ENCODE measurements at places on chromosomes 3 and 15. TPM values are rescaled to one million over a fixed set of nuclear protein-coding genes. Genes with fewer than 3 reads are reported as not detected.

SLC33A1 gene
- 22.2 TPM for polyA plus RNA-seq

- DNase-seq, result no peak
Measured at GRCh38 chr3:129973853-129974563, 512 bp upstream of the TRH start.

SMAD6 gene
- 2.6 TPM for polyA plus RNA-seq

DNA sequence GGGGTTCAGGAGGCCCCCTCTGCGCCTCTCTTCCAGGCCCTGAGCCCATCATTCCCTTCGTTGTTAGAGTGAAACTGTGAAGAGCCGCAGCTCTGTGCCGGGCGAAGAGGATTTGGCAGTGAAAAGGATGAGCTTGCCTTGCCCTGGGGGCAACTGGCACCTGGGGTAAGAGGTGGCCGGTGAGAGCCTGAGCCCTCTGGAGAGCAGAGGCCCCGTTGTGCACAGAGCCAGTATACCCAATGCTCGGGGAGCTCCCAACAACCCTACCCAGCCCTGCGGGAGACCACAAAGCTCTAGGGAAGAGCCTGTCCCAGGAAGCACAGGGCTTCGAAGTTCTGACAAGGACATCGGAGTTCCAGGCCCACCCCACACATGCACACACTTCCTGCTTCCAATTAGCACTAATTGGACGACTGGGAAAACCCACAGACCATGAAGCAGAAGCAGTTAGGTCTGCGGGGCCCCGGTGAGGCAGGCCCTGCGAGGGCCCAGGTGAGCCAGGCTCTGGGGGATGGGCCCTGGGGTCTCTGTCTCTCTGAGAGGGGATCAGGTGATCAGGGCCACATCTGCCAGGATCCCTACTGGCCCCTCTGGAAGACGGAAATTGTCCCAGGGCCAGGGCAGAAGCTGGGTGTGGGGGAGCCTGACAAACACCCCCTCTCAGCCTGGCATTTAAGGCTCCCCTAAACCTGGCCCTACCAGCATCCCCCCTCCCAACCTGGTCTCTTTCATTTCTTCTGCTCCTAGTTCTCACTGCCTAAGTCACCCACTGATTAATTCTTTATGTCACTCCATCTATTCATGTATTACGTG, 27.9 kb upstream of the SFMBT1 start:
- no peak for DNase-seq

DNA sequence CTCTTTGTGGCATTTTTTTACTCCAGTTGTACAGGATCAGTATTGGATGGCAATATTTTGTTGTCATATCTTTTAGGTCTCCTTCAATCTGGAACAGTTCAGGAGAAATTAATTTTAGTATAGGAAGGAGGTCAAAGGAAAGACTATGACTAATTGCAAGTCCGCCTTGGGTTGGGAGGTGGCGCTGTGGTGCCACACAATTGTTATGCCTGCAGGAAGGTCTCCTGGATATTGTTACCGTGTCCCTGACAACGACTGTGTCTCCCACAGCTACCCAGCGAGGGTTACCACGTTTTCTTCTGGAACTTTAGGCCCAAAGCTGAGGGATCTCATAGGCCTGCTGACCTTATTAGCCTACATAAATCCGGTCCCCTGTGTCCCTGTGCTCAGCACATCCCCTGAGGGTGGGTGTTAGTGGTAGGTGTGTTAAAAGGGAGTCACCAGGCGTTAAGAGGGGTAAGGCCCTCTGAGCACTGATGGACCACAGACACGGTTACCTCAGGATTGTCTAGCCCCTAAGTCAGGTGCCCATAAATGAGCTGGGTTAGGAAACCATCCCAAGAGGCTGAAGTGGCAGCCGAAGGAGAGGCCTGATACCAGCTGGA, 31.5 kb downstream of the KCNAB1 start:
- peak; percentile 47 for DNase-seq

KNG1 gene
- polyA plus RNA-seq, result 0.14 TPM

- no peak for DNase-seq
Measured at GRCh38 chr3:132395126-132395525, 22.2 kb upstream of the DNAJC13 start.

DNA sequence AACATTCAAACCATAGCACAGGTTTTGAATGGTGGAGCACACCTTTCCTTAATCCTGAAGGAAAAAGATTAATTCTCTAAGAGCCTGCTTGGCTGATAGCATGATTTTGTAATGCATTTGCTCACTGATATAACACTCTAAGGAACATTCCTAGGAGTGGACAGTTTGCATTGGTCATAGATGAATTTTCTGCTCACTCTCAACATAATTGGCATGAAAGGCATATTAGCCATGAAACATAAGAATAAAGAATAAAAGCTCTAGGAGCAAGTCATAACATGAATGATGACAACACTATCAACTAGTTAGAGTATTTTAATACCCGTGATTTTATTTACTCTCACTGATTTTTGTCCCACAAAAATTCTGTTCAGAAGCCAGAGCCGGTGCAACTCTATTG, 34.3 kb upstream of the LRTM1 start:
- DNase-seq, result no peak

ANKRD34C gene
- 0.47 TPM for polyA plus RNA-seq

- no peak for DNase-seq
Measured at GRCh38 chr15:70628549-70628896, 134.8 kb downstream of the UACA start.

SST gene
- polyA plus RNA-seq, result 3,090 TPM

DNA sequence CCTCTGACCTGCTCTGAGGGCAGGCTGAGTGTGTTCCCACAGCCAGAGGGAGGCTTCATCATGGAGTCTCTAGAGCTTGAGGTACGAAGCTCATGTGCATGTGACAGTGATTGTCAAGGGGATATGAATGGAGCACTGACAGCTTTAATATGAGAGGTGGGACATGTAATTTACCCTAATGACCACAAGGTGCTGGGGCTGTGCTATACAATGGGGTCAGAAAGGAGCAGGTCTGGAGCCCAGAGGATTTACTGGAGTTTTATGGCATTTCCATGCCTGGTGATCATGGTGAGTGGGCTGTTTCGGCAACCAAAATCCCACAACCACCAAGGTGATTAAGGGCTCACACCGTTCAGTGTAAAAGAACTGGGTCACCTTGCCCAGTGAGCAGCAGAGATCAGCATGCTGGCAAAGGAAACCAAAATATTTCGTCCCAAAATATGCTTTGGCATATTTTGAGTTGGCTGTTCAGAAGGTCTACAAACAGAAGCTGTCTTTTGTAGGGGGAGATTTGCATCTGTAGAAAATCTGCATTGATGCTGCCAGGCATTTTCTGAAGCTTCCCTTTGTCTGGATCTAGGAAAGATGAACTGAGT, 40.1 kb upstream of the RASGRF1 start:
- DNase-seq, result no peak

GRCh38 chr15:58731756-58732535, 17.6 kb downstream of the ADAM10 start:
- DNase-seq, result no peak

EFHB gene
- 0.09 TPM for polyA plus RNA-seq

- no peak for DNase-seq
Measured at GRCh38 chr15:62187425-62187824, 22.3 kb upstream of the C2CD4B start.

DNA sequence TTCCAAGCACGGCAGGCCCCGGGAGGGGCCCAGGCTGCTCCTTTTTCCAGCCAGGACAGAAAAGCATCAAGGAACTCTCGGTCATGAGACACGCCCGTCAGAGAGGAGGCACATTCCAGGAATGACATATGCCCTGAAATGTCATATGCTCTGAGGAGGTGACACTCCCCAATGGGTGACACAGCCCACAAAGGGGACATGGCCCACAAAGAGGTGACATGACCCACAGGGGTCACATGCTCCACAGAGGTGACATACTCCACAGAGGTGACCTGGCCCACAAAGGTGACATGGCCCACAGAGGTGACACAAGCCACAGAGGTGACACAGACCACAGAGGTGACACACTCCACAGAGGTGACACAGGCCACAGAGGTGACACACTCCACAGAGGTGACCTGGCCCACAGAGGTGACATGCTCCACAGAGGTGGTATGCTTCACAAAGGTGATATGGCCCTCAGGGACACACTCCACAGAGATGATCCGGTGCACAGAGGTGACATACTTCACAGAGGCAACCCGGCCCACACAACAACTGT, 79.2 kb downstream of the ABHD5 start:
- no peak for DNase-seq

DNA sequence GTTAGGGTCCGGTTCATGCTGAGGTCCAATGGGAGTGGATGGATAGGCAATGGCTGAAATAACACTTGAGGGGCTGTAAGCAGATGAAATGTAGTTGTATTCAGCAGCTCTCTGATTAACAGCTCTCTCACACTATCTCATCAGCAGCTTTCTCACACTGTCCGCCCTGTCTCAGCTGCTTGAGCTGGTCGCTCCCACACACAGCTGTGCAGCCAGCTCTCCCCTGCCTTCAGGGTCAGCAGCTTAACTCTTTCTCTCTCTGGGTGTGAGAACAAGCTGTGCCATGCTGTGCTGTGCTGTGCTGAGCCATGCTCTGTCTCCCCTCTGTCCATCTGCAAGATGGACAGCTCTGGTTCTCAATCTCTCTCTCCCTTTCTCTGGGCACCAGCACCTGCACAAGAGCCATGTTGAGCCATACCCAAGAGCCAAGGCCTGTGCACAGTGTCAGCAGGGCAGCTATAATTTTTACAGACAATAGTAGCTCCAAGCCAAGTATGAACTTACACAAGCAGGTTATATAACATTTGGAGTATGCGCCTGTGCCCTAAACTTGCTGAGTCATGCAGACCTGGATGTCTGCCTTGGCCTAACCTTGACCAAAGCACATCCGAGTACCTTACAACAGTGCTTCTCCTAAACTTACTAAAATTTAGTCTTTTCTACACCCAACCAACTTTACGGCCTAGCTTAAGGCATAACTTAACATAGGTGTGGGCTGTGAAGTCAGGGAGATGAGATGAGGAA, 291.3 kb upstream of the TRIM42 start:
- no peak for DNase-seq

DNA sequence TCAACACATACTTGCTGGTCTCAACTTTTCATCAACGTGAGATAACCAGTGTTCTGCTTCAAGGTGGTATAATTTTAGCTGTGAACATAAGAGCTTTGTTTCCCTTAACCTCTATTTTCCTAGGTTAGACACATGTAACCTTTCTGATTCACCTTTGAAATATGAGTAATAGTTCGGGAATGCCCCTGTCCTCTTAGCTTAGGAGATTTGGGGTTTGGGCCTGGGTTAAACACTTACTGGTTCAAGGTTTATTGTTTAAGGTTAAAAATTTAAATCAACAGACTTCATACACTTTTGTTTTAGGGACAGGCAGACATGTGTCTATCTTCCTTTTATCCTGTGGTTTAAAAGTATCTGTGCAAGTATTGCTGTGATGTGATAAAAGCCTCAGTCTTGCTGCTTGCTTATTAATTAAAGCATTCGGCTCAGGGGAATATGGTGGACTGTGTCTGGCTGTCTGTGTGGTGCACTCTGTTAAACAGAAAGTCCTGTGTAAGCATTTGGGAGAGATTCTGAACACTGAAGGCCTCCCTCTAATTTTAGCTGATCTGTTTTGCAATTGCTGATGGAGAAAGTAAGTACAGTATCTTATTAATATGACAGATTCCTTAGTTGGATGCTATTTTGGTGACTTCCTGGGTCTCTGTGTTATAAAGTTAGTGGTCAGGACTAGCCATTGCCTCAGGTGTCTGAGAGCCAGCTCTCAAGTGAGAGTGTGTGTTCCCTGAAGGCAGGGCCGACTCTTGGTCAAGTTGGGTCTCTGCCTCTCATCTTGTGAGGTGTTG, 81.8 kb downstream of the USP13 start:
- DNase-seq, result no peak

GRCh38 chr15:25803541-25803940, 59.6 kb downstream of the ATP10A start:
- no peak for DNase-seq

PLA2G4E gene
- polyA plus RNA-seq, result 0.05 TPM

DNA sequence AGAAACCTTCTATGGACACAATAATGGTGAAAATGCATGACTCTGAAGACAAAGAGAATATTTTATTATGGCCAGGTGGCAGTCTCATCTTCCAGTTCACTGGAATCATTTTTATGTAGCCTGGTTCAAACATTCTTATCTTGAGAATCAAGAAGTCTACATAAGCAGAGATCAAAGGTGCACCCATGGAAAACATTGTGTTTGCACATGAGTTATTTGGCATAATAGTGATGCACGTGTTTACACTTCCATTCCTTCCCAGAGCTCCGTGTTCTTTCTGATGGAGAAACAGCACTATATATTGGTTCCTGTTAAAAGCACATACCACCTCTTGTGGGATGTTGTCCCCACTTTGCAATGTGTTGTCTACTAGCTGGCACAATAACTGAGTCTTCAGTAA, 572.2 kb downstream of the GRM7 start:
- no peak for DNase-seq

LRRN1 gene
- 0.99 TPM for polyA plus RNA-seq

ALS2CL gene
- polyA plus RNA-seq, result 61.1 TPM

GRCh38 chr15:20353966-20354883, 187.4 kb downstream of the GOLGA6L6 start:
- DNase-seq, result peak; percentile 76

All from pancreas (tissue), 10 donors.